ENCODE measurements at places on chromosomes 16 and 17.

DNA sequence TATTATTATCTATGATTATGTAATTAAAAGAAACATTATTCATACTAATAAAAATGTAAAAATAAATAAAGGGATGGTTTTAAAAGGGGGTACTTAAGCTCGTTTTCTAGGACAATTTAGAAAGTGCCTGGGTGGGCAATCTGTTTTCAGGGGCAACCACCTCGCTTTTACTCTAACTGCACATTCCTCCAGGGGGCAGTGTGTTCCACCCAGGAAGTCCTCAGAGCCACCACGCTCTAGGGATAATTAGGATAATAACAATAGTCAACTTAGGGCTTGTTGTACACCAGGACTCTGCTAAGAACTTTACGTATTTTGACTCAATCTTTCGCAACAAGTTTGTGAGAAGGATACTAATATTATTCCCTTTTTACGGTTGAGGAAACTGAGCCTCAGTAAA, 396.7 kb upstream of the MAF start:
- no peak for DNase-seq

- peak; percentile 68 for DNase-seq
Measured at GRCh38 chr17:29665481-29665810, 42.7 kb upstream of the CORO6 start.

DNA sequence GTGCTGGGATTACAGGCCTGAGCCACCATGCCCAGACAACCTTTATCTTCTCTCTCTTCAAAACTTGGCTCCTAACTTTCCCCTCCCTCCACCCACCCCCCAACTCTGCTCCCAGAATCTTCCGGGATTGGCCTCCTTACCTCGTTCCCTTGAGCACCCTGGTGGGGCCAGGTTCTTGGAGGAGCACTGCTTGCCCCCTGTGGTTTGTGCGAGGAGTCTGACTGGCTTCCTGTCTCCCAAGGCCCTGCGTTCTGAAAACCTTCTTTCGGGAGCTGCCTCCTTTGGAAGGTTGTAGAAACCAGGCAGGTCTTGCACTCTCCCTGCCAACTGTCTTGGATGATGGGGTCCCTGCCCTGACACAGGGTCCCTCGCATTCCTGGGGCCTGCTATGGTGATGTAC, 19.8 kb downstream of the PLXDC1 start:
- DNase-seq, result no peak

GRCh38 chr16:48503779-48504178, 106.2 kb downstream of the N4BP1 start:
- DNase-seq, result no peak
